ENCODE measurements at places on chromosomes 12 and 14.

DNA sequence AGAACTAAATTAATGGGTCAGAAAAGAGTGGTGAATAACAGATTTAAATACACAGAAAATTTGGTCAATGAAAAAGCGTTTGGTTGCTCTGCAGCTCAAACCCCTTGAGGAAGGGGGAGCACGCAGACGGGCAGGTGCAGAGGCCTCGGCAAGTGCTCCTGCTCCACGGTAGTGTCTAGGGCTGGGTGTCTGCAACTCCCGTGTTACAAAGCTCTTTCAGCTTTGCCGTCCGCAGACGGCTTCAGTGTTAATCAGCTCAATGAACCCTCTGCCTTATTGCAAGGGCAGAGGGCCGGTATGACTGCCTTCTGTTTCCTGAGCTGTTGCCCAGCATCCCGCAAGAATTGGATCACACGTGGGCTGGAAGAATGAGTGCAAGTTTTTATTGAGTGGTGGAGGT is 125.7 kb upstream of the TRHDE start:
- no peak for DNase-seq

GRCh38 chr14:99576761-99577705 is 27.0 kb downstream of the CCDC85C start:
- no peak for DNase-seq

- DNase-seq, result no peak
Observed at GRCh38 chr12:126974779-126975178, 1292.2 kb upstream of the TMEM132C start.

- DNase-seq, result no peak
Observed at GRCh38 chr14:74863274-74863673, 12.7 kb downstream of the PROX2 start.

DNA sequence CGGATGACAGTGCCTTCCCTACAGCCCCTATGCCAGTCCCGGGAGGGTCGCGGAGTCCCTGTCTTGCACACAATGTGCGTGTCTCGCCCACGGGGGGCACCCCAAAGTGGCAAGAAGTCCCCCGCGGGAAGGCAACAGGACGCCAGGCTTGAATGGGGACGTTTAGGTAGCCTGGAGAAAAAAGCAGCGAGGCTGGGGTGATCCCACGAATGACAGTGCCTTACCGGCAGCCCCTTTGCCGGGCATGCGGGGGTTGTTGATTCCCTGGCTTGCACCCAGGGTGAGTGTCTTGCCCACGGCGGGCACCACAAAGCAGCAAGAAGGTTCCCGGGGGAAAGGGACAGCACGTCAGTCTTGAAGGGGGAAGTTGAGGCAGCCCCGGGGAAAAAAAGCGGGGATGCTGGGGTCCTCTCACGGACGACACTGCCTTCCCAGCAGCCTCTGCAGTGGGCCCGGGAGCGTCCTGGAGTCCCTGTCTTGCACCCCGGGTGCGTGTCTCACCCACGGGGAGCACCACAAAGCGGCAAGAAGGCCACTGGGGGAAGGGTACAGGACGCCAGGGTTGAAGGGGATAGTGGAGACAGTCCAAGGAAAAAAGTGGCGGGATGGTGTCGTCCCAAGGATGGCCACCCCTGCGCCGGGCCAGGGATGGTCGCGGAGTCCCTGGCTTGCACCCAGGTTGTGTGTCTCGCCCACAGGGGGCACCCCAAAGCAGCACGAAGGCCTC is 156.8 kb upstream of the ALG10B start:
- DNase-seq, result no peak

DNA sequence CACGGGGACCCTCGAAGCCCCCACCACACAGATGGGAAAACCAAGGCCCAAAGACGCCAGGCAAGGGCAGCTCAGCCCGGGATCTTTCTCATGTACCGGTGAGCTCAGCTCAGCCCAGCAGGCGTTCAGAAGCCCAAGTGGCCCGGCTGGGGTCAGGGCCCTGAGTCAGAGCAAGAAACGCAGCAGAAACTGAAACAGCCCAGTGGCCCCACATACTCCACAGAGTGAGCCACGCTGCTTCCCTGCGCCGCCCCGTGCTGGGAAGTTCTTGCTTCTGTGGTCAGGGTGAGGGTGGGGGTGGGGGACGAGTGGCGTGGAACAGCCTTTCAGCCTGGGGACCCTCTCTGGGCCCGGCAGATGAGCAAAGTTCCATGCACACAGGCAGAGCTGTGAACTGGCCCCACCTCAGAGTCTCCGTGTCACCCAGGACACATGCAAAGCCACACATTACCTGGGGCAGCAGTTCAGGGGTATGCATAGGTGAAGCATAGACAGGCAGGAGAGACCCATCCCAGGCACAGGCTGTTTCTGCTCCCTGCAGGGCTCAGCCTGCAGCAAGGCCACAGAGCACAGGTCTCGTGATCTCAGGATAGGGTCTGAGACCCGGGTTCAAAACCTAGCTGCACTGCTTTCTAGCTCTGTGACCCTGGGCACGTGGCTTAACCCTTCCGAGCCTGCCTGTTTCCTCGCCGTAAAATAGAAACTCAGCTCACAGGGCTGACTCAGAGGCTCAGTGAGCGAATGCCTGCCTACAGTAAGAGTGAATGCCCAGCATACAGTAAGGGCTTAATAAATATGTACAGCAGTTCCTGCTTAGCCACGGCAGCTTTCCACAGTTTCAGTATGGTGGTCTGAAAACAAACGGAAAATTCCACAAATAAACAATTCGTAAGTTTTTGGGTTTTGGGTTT is 21.6 kb downstream of the NCOR2 start:
- peak; percentile 28 for DNase-seq

- no peak for DNase-seq
Observed at GRCh38 chr12:50197297-50197727, 30.1 kb upstream of the CERS5 start.

DNA sequence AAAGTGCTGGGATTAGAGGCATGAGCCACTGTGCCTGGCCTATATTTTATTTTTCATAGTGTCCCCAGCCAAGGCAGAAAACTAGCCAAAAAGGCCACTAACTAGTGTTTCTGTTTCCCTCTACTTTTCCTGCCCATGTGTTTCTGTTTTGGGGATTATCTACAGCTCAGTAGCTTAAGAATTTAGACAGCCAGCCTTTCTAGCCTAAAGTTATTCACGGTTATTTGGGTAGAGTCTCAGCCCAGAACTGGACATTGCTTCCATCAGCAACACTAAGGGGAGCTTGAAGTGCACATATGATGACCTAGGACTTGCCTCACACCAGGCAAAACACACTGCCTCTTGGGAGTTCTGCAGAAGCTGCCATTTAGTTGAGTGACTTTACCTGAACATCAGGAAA is 17.9 kb downstream of the PROX2 start:
- DNase-seq, result no peak

- no peak for DNase-seq
Observed at GRCh38 chr12:111584959-111585358, 14.2 kb downstream of the ATXN2 start.

DNA sequence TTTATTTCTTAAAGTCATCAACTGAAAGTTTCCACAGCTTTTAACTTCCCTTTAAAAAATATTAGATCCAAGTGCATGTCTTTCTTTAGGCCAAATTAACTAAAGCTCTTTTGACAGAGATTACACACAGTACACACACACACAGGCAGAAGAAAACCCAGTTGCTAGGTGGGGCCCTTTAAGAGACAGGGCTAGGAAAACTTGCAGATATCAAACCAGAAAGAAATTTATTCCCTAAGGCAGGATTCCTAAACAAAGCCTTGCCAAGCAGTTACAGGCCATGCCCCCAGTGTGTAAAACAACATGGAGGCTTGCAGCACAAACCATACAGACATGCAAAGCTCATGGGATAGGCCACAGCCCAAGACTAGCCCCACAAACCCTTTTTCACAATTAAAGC is 123.4 kb downstream of the FSCB start:
- DNase-seq, result no peak

GRCh38 chr12:96237465-96238077 is 43.4 kb downstream of the ELK3 start:
- peak; percentile 77 for DNase-seq
